ENCODE measurements at places on chromosomes 1 and 21.

- no peak for DNase-seq
These were observed 10.4 kb downstream of the HYI start for GRCh38 chr1:43443197-43443946.

- DNase-seq: no peak
These were observed 572 bp upstream of the SRSF10 start for GRCh38 chr1:23980728-23981070.

DNA sequence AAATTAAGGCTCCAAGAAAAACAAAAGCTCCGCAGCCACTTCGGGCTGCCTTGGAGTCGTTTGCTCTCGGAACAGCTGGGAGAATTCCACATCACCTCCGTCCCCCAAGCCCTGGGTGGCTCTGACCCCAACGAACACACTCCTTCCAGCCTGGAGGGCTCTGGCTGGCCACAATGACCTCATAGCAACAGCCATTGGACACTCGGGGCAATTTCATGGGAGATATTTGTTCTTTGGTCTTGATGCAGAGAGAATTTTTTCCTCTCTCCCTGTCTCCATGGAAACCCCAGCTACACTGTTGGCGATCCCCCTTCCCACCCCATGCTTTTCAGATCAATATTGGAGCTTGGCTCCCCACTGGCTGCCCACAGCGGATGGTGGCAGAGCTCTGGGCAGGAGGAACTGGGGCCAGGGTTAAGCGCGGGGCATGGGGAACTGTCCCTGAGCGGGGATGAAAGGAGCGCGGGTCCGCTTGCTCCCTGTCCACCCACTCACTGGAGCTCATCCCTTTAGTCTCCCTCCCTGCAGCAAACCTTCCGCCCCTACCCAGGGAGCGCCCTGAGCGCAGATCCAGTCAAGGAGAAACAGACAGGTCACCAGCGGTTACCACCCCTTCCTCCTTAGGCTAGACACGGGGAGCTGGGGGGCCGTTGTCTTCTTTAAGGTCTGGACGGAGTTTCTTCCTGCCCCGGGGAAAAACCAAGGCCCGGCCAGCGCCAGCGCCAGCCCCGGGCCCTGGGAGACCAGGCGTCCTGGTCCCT lies 1.2 kb downstream of the WNT4 start:
- no peak for DNase-seq

DNA sequence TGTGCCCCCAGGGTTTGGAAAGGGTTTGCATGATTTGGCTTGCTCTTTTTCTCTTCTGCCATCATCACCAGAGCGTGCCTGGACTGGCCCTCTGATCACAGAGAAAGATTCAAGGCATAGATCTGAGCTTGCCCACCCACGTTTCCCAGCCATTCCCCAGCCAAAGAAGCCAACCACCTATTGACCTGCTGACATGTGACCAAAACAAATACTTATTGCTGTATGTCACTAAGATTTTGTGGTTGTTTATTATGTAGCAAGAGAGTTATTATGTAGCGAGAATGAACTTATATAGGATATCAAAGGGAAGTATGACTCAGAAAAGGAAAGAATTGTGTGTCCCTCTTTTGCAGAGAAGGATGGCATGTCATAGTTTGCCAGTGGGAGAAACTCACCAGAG lies 59.9 kb downstream of the UBE2U start:
- no peak for DNase-seq

GRCh38 chr21:28592205-28592865 lies 400.3 kb downstream of the LTN1 start:
- DNase-seq: no peak

DNA sequence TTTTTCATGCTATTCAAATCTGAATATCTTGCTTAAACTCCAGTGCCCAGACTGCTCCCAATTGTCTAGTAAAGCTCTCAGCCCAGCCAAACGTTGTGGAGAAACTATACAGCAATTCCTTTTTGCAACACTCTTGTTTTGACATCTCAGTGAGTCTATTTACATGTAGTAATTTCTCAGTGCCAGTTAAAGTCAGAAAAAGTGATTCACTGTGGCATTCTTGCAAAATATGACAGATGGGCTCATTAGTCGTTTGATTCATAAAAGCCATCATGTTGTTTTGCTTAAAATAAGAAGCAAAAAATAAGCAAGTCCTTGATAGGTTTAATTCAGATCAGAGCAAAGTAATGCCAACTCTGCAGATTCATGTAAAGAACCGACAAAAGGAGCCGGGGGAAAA lies 20.7 kb upstream of the TMPRSS15 start:
- no peak for DNase-seq

GRCh38 chr1:116288201-116288598 lies 84.8 kb upstream of the ATP1A1 start:
- DNase-seq: no peak

DNA sequence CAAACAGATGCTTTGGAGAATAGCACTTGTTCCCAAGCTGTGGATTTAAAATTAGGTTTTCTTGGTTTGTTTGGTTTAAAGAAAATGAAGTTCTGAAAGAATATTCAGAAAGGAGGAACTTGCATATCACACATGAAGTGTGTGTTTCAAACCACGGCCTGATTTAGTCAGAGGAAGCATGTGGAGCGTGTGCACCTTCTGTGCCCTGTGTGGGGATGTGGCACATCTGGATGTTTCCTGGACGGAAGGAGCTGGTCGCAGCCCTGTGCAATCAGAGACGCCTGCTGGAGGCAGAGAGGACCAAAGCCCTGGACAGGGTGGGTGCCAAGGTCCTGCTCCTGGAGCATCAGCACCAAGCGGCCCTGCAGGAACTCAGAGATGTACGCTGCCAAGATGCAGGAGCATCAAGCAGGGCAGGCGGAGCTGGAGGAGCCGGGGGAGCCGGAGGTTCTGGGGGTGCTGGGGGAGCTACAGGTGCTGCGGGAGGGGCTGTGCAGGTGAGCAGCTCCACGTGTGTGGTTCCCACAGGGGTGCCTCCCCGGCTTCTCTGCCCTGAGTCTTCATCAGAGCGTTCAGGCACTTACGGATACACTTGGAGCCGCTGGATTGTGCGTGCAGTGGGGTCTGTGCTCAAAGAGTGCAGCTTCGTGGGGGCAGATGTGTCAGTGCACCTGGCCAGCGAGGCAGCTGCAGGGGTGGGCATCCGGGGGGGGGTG lies 45.7 kb downstream of the PCNT start:
- no peak for DNase-seq

GRCh38 chr1:65505547-65506300 lies 85.3 kb downstream of the LEPR start:
- no peak for DNase-seq

- DNase-seq: no peak
These were observed 21.5 kb upstream of the LEFTY2 start for GRCh38 chr1:225962440-225962975.

GRCh38 chr1:228228601-228229074 lies 20.8 kb downstream of the OBSCN start:
- no peak for DNase-seq

DNA sequence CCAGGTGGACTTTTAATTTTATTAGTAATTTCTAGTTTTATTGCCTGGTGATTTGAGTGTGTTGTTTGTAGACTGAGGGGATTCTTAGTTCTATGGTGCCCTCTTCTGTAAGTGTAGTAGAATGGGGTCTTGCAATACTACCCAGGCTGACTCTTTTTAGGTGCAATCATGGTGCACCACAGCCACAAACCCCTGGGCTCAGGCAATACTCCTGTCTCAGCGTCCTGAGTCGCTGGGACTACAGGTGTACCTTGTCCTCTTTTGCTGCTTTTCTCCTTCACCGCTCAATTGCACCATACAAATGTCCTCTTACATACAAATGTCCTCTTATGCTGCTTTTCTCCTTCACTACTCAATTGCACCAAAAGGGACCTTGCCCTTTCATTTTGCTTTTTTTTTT lies 43.1 kb downstream of the SCP2 start:
- DNase-seq: no peak

DNA sequence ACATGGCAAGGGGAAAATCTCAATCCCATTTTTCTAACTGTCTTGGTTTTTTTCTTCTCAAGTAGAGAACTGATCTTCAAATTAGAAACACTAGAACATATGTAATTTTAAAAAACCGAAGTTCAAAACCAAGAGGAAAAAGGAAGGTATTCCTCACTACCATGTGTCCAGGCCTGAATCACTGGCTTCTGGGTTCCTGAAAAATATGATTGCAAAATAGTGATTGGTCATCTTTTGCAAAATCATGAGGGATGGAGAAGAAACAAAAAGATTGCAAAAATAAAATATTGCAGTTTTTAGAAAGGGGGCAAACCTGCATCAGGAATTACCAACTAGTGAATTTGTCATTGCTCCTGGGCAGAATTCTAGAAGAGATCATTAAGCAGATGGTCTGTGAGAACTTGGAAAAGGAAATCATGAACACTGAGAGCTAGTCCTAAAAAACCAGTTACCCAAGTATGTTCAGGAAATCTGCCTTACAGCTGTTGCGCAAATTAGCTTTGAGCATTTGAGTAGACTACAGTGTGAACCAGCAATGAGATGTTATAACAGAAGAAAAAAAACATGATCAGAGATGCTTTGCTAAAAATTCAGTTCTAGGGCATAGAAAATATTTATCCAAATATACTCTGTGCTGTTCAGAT lies 49.4 kb downstream of the SPATA46 start:
- no peak for DNase-seq

DNA sequence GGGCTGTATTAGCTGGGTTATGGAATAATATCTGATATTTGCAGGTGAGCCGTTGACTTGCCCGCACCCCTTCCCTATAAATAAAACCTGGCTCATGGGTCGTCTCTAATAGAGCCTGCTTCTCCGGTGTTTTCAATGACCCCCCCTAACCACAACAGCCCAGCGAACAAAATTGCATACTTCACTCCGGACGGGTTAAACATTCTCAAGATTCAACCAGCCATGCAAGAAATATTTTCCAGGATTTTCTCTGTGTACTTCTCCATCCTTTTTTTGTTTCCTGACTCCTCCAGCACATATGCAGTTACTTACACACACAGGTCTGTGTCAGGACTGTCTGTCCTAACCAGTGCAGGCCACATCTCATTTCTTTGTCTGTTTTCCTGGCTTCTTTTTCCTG lies 267.7 kb downstream of the ZNF648 start:
- DNase-seq: no peak

- no peak for DNase-seq
These were observed 355.2 kb upstream of the GREM2 start for GRCh38 chr1:240967070-240967724.

GRCh38 chr1:196454792-196455191 lies 153.4 kb downstream of the KCNT2 start:
- no peak for DNase-seq

DNA sequence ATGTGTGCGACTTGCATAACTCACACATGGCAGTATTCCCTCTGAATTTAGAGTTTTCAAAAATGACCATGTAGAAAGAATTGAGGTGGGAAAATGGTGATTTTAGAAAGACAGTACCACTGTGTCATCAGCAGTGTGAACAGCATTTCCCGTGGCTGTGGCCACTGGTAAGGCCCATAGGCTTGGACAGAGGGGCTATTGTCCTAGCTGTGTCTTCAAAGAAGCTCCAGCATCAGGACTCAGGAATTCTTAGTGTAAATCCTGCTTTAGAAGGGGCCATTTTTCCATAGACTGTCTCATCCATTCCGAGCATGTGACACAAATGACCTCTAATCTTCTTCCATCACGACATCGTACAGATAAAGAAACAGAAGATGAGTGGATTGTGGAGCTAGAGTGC lies 119.3 kb upstream of the BACE2 start:
- no peak for DNase-seq

- DNase-seq: no peak
These were observed 596.3 kb downstream of the KIF26B start for GRCh38 chr1:245751116-245751515.

DNA sequence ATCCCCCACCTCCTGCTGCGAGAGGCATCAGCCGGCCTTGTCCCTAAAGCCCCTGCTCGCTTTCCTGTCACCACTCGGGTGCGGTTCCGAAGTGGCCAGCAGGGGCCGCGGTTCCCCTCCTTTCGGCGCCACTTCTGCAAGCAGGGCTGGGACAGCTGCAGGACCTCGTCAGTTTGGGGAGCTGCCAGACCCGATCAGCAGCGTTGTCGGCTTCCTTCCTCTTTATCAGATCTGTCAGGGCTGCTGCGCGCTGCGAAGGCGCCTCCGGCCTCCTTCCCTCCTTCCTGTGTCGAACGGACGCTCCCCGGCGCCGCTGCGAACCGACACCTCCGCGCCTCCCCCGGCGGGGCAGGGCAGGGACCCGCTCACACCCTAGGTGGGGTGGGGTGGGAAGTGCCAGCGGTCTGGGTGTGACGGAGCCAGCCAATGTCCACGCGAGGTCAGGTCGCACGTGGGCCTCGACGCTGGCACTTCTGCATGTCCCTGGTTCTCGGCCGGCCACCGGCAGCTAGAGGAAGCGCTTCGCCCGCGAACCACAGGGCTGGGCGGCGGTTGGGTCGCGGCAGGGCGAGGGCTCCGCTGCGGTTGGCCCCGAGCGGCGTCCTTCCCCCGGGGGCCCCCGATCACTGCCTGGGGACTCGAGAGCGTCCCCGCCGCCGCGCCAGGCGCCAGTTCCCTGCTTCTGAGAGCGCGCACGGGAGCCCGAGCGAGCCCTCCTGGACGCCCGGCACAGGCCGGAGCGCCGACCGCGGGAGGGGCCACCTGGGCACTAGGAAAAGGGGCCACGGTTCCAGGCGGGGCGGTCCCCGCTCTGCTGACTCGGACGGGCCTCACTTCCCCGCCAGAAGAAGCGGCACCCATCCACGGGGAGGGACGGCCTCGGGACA lies 81.8 kb downstream of the RUNX3 start:
- peak; percentile 73 for DNase-seq

GRCh38 chr1:165173818-165174217 lies 182.7 kb downstream of the LMX1A start:
- no peak for DNase-seq

GRCh38 chr1:1419813-1420653 lies 1.0 kb downstream of the ANKRD65 start:
- DNase-seq: no peak

GRCh38 chr1:27192039-27192529 lies 37.2 kb upstream of the SLC9A1 start:
- no peak for DNase-seq

GRCh38 chr21:45886610-45887026 lies 95.0 kb upstream of the COL6A1 start:
- DNase-seq: no peak

- DNase-seq: no peak
These were observed 17.8 kb downstream of the ABCG1 start for GRCh38 chr21:42236693-42237092.

- DNase-seq: no peak
These were observed 263.5 kb downstream of the LMO4 start for GRCh38 chr1:87592156-87592555.

GRCh38 chr1:75989121-75989520 lies 56.9 kb upstream of the ASB17 start:
- no peak for DNase-seq

- DNase-seq: no peak
These were observed 32.1 kb downstream of the RGL1 start for GRCh38 chr1:183837062-183837461.

GRCh38 chr1:30447080-30447479 lies 276.3 kb downstream of the MATN1 start:
- DNase-seq: no peak

DNA sequence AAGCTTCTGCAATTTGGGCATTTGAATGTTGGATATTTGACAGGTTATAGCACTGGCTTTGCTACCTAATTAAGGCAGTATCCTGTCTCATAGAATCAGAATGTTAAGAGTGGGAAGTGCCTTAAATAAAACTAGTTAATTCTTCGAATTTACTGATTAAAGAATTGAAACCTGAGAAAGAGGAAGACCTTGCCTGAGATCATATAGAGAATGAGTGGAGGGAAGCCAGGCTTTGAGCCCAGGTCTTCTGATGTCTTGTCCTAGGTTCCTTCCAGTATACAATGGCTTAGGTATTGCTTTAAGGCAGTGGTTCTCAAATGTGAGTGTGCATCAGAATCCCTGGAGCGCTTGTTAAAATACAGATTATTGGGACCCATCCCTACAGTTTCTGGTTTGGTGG lies 20.9 kb upstream of the SH3BGRL3 start:
- DNase-seq: no peak

Measured in T-helper 22 cell (primary cell).